ENCODE measurements at places on chromosomes 7 and 10.

DNA sequence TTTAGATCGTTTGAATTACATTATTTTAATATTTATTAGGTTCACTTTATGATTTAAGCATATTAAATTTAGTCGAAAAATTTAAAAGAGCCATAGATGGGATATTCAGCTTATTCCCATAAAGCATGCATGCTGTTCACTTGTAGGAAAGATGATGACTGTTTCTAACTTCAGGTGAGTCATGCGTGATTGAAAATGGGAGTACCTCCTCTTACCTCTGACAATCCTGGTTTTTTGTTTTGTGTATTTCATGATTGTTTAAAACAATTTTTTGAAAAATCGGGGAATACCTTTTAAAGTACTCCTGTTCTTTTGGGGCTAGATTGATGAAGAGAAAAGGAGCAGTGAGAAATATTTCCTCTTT lies 1.4 kb downstream of the TNKS2 start:
- DNase-seq: no peak

GRCh38 chr7:116953906-116954838 lies 871 bp downstream of the ST7 start:
- DNase-seq: no peak

DNA sequence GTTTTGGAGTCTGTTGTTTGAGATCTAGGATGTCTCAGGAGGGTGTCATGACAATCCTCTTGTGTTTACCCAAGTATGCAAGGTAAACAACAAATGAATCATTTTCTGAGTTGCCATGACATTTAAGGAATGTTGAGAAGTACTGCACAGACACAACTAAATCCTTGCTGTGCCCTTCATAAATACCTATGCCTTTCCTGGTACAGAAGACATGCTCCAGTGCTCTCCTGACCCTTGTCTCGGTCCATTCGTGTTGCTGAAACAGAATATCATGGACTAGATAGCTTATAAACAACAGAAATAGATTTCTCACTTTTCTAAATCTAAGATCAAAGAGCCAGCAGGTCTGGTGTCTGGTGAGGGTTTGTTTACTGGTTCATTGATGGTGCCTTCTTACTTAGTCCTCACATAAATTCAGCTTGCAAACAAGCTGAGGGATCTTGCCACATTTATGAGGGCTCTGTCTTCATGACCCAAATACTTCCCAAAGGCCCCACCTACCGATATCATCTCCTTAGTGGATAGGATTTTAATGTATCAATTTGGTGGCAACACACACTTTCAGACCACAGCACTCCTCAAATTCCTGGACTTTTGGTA lies 341.8 kb upstream of the SEMA3A start:
- DNase-seq: no peak

- DNase-seq: no peak
Observed at GRCh38 chr10:78115135-78115853, 81.6 kb downstream of the RPS24 start.

DNA sequence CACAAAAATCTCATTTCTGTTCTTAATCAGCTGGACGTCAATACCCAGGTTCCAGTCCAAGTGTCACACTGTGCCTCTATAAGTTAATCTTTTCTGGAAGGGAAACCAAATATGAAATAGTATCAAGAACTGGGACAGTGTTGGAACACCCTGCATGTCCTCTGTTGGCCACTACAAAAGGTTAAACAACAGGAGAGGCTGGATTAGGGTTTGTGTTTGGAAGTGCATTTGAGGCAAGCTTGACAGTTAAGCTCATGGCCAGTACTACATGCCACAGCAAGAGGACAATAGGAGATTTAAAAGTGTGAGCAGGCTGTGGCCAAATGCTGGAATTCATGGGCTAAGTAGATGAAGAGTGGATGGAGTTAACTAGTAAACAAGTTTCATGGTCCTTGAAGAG lies 751.5 kb downstream of the AUTS2 start:
- no peak for DNase-seq
